ENCODE measurements at places on chromosomes 2 and 18.

- no peak for DNase-seq
Measured at GRCh38 chr2:219081096-219081495, 20.4 kb upstream of the IHH start.

- DNase-seq: peak; percentile 32
Measured at GRCh38 chr18:56388571-56388970, 249.8 kb downstream of the TXNL1 start.

DNA sequence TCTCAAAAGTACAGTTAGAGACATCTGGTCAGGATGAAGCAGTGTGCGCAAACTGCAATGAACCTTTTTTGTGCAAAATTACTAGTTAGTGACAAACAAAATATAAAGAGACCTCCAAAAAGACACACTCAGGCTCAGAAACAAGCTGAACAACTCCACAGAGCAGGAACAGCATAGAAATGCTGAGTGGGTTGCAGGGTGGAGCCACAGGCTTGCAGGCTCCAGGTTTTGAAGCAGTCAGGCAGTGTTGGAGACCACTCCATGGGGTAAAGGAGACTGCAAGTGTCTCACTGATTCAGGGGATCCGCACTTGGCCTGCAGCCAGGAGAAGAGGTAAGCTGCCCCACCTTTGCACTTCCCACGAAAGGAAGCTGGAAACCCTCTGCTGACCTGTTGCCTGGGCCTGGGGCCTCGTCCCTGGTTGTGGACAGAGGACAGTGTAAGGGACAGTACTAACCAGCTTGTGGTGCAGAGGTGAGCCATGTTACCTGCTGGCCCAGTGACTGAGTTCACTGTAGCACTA, 36.4 kb downstream of the CFAP221 start:
- no peak for DNase-seq

DNA sequence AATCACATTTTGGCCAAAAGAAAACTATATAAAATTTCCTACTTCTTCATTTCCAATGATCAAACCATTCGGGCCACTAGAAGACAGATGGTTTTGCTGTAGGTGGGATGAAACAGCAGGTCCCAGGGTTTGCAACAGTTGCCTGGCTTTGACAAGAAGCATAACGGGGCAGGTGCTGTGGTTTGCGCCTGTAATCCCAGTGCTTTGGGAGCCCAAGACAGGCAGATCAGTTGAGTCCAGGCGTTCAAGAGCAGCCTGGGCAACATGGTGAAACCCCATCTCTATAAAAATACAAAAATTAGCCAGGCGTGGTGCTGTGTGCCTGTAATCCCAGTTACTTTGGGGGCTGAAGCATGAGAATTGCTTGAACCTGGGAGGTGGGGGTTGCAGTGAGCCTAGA, 81.4 kb upstream of the XPO1 start:
- DNase-seq: no peak

- DNase-seq: peak; percentile 86
Measured at GRCh38 chr2:140990416-140990815, 1140.4 kb downstream of the LRP1B start.

DNA sequence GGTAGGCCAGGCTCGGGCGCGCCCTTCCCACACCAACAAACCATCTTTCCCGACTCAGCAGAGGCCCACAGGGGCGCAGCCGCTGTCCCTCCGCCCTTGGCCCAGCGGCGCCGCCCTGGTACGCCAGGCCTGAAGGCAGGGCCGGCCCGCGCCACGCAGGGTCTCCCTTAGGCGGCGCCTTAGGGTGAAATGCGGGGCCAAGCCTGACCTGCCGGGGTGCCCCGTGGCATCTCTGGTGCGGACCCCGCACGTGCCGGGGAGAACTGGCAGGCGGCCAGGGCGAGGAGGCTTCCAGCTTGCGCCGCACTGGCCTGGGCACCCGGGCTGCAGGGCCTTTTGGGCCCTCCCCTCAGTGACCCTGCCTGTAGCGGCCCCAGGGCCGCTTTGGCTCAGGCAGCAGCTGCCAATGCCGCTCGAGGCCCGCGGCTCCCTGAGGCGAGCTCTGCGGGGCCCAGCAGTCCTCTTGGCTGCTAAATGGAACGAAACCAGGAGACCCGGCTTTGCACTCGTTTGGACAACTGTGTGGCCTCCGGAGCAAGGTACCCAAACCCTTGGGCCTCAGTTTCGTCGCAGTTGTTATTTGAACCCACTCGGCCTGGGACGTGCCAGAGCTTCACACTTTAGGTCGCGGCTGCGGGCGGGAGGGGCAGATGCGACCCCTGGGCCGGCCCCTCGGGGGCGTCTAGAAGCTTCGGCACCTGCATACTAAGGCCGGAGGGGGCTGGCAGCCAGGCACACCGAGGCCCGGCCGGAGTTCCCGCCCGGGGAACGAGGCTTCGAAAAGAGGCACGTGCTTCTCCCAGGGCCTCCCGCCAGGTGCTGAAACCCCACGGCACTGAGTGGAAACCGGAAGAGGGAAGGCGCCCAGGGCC, 8.5 kb downstream of the OTX1 start:
- DNase-seq: no peak

DNA sequence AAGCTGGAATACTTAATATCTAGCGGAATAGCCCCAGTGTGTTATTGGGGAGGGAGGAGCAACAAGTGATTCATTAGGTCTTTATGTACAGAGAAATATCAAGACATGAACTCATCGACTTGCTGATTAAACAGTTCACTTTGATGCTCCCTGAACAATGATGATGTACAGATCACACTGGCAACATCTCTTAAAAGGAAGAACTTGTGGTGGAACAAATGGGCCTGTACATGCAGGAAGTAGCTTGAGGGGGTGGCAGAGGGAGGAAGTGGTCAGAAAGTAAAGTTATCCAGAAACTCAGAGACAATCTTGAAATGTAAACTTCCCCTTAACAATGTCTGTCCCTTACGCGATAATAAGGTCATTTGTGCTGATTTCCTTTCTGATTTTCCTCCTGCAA, 90.5 kb downstream of the NXPH2 start:
- DNase-seq: no peak

DNA sequence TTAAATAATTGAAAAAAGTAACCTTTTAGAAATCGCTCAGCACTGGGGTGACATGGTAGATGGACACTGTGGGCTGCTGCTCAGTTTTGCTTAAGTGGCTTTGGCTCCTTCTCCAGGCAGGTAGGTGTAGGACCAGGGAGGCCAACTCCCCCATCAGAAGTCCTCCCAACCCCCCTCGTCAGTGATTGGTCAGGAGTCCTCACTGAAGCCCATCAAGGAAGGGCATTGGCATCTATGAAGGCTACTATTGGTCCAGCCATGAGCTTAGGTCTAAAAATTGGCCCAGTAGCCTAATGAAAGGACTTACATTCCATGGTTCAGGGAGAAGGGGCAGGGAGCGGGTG, 34.7 kb downstream of the ST3GAL5 start:
- DNase-seq: no peak

All from fibroblast of lung (primary cell).